AG10803 (cell line): ENCODE measurements at places on chromosomes 5 and 9.

DNA sequence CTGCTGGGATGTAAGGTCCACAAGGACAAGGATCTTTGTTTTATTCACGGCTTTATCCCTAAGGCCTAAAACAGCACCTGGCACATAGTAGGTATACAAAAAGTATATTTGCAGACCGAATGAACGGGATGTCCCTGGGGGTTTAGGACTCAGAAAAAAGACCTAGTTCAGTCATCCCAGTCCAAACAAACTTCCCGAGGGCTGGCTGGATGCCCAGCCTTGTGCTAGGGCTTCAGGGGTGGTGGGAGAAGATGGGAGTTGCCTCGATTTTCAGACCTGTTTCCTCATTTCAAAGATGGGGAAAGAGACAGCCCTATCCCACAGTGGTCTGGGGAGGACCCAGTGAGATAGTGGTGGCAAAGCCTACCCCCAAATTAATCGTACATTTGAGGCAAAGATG is 3.0 kb upstream of the PROB1 start:
- DNase-seq: no peak

- no peak for DNase-seq
Observed at GRCh38 chr5:132378580-132378979, 9.1 kb downstream of the SLC22A5 start.

GRCh38 chr9:125548141-125548540 is 158.9 kb downstream of the MAPKAP1 start:
- no peak for DNase-seq

DNA sequence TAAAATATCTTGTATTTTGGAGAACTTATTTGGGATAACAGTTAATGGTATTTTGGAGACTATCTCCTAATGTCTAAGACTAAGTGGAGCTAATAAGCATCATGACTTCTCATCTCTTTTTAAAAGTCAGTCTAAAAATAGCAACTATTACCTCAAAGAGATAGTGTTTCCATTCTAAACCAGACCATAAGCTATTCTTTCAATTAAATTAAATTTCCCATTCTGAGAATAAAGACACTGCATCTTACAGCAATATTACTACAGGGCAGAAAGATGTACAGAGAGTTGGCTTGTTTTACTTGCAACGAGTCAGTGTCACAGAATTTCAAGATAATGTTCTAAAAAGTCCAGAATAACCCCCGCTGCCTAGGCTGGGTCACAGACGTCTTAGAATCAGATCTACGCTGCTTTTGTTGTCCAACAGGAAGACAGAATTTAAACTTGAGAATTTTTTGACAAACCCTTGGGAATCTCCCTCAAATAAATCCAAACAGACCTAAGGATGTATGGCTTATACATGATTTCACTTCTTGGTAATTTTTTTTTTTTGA is 98.9 kb downstream of the USP20 start:
- no peak for DNase-seq

GRCh38 chr9:117411547-117411946 is 3.3 kb downstream of the ASTN2 start:
- DNase-seq: peak; percentile 1

GRCh38 chr5:127260686-127261085 is 29.9 kb upstream of the MEGF10 start:
- DNase-seq: no peak

GRCh38 chr9:113591899-113592625 is 128.5 kb downstream of the RGS3 start:
- no peak for DNase-seq

GRCh38 chr5:131932235-131932634 is 13.2 kb downstream of the MEIKIN start:
- no peak for DNase-seq

DNA sequence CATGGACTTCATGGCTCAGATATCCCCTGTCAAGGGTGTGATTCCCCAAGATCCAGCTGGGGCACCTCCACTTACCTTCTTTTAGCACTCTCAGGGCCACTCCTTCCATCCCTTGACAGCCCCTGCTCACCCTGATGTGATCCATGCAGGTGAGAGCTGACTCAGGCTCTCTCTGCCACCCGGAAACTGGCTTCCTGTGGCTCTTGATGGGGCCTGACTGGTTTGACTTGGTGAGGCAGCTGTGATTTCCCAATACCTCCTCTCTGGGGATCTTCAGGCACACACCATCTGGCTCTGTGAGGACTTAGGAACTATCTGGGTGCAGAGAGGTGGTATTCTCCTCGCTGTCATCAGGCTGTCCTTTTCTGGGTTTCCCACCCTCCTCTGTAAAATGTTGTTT is 7.9 kb upstream of the FAT2 start:
- peak; percentile 17 for DNase-seq

DNA sequence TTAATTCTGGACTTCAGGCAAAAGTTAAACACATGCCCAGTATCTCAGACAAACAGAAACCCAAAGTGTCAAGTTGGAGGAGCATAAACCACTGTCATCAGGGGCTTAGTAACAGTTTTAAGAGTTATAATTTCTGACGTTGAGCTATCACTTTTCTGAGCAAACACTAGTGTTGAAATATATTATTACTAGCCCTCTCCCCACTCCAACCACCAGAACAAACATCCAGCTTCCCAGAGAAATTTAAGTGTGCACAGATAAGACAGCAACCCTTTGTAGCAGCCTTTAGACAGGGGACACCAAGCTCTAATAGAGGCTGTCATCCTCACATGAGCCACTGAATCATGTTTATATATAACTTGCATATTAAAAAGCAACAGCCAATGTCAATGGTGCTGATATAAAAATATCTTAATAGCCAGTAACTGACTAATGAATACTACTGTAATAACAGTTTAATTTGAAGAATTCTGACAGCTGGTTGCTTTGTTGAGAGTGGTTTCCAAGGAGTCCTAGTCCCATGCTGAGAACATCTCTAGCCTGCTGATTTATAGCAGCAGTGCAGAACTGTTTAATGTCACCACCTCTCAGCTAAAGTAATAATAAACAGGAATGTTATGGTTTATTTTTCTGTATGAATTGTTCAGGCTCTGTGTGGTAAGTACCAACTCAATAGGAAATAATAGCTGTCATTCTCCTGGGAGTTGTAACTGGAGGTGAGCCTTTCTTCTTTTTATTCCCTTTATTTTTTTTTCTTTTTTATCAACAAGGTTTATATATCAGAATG is 528.7 kb upstream of the ZNF608 start:
- no peak for DNase-seq

DNA sequence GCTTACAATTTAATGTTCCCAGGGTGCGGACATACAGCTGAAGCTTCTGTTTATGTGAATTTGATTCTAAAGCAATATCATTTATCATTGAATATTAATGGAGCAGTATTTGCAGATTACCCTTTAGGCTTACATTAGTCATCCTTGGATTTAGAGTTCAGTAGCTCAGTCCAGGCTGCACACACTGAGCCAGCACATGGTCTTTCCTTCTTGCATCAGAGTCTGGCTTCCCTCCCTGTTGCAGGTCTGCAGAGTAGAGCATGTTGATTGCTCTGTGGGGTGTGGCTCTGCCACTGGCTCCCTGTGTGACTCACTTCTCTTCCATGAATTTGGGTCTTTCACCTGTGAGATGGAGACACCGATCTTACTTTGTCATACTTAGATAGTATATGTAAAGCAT is 36.8 kb downstream of the NSG2 start:
- no peak for DNase-seq
